Activated T-helper 17 cell treated with anti-CD3 and anti-CD28 coated beads, Interleukin-2, amount 50 U/mL, for 72 hours (primary cell): ENCODE measurements at places on chromosomes 16 and 17. TPM values are rescaled to one million over a fixed set of nuclear protein-coding genes. Genes with fewer than 3 reads are reported as not detected.

- ATAC-seq: no peak
These were observed 153.8 kb downstream of the MSI2 start for GRCh38 chr17:57410169-57410568.

- peak; percentile 39 for ATAC-seq
These were observed 191.0 kb downstream of the PRKCA start for GRCh38 chr17:66493283-66494019.

GRCh38 chr17:51995797-51996403 is 162.6 kb downstream of the CA10 start:
- ATAC-seq: no peak

GRCh38 chr16:24477492-24477891 is 61.9 kb upstream of the RBBP6 start:
- no peak for ATAC-seq

The ATAD5 gene
- 35.8 TPM for total RNA-seq

The MPP3 gene
- 0.58 TPM for total RNA-seq

The TP53TG3F gene
- not detected for total RNA-seq

DNA sequence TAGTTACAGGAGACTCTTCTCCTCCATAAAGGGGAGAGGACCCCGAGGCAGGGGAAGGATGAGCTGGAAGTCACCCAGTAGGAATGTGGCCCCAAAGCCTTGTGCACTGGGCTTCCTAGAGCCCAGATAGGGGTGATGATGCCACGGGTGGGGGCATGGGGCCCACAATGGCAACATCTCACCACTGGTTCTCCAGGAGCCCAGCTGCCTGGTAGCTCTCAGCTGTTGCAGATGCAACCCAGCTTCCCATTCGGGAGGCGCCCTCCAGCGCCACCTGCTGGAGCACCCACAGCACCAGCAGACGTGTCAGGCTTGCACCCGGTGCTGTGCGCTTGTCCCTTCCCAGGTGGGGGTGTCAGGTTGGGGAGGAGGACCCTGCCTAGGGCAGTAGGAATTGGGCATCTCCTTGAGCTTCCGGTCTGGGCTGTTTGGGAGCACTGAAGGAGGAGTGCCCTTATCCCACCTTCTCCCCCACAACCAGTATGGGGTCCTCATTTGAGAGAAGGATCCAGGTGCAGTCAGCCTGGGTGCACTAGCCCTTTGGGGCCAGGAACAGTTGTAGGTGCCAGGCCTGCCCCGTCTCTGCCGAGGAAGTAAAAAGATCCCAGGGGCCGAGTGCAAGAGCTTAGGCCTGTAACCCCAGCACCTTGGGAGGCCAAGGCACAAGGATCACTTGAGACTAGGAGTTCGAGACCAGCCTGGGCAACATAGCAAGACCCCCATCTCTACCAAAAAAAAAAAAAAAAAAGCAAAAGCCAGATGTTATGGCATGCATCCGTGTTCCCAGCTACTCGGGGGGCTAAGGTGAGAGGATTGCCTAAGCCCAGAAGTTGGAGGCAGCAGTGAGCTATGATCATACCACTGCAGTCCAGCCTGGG is 14.4 kb downstream of the CDIPT start:
- ATAC-seq: peak; percentile 95

The TBC1D3B gene
- total RNA-seq: 6.1 TPM

- ATAC-seq: no peak
These were observed 112.0 kb upstream of the DNAH9 start for GRCh38 chr17:11486101-11486867.

The TEKT1 gene
- not detected for total RNA-seq

GRCh38 chr17:35915153-35915964 is 15.2 kb downstream of the RDM1 start:
- ATAC-seq: no peak

GRCh38 chr16:85554889-85555718 is 58.0 kb upstream of the GSE1 start:
- peak; percentile 37 for ATAC-seq

The WSCD1 gene
- not detected for total RNA-seq

DNA sequence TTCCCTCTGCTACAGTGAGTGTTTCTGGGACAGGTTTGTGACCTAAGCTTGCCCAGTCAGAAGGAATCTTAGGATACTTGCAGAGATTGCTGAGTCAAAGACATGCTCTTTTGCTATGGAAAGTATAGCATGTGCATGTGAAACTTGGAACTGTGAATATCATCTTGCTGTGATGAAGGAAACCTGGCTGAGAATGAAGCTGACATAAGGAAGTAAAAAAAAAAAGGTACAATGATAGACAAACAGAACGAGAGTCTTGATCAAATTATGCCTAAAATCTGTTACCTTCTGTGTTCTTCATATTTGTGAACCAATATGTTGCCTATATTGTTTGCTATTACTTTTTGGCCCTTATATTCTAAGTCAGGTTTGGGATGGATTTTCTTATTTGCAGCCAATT is 525.7 kb downstream of the NPIPA7 start:
- ATAC-seq: no peak

The AURKB gene
- total RNA-seq: 161 TPM

- no peak for ATAC-seq
These were observed 90.7 kb downstream of the CLEC16A start for GRCh38 chr16:11035096-11035495.

- no peak for ATAC-seq
These were observed 125.2 kb downstream of the CDH11 start for GRCh38 chr16:64996641-64997040.

The ABCA8 gene
- total RNA-seq: not detected

The SOX15 gene
- 0.90 TPM for total RNA-seq

The CMTM1 gene
- total RNA-seq: 15.9 TPM

DNA sequence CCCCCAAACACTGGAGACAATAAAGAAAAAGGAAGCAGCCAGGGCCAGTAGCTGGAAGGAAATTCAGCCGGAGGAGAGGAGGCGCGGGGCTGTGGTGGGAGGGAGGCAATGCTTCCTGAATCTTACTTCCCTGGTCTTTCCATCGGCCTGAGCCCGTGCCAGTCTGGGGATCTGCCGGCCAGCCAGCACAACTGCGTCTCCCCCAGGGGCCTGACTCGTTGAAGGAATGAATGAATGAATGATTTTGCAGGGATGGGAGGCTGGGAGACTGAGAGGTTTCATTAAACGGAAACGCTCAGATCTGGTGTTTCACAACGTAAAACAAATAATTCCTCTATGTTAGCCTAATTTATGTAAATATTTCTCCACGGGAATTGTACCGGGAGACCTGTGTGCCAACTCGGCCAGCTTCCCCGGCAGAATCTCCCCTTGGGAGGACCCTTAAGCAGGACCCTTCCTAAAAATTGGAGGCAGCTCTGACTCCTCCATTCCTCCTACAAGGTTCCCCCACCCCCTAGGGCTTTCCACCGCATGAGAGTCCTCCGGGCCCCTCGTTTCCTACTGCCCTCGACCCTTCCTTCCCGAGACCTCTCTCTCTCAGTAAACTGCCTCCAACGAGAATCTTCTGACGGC is 1.3 kb upstream of the BAIAP2 start:
- no peak for ATAC-seq

- no peak for ATAC-seq
These were observed 199.1 kb upstream of the GOT2 start for GRCh38 chr16:58933186-58933585.

The RRAD gene
- 6.5 TPM for total RNA-seq

DNA sequence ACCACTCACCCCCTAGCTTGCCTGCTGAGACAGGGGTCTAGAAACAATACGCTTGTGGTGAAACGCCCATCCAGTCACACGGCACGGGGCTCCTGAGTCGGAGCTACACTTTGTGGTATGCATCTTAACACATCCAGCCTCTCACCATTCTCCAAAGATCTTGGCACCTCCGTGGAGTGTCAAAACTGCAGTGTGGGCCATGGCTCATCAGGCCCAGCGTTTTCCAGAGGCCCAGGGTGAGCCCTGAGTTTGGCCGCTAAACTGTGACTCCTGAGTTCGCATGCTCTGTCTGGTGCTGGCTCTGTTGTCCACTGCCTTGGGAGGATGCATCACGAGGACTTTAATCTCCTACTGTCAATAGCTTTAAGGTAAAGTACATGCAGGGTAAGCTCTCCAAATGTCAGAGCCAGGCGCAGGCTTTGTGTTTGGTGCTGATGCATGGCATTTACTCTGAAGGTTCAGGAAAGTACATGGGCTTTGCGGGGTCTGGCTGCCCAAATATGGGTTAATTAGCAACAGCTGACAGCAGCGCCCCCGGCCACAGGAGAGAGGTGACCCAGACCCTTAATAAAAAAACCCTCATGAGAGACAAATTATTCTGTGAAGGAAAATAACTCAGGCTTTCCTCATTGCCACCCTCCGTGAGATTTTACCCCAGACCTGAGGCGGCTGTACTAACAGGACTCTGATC is 118.4 kb downstream of the CCDC182 start:
- no peak for ATAC-seq

DNA sequence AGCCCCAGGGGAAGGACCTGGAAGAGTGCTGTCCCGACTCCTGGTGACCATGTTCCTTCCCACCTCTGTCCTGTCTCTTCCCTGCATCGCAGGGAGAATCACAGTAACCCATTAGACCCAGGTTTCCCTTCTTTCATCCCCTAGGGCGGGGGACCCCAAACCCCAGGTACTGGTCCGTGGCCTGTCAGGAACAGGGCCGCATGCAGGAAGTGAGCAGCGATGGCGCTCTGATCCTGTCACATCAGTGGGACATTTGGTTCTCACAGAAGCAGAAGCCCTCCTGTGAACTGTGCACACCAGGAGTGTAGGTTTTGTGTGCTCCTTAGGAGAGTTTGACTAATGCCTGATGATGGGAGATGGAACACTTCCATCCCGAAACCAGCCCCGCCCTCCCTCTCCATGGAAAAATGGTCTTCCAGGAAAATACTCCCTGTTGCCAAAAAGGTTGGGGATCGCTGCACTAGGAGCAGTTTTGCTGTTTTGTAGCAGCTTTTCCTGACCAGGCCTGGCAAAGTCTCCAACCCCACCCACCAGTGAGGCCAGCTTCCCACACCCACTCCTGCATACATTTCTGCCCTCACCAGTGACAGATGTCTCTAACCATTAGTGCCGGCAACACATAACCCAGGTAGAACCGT is 10.5 kb downstream of the MNT start:
- ATAC-seq: no peak

The ASIC2 gene
- total RNA-seq: not detected

DNA sequence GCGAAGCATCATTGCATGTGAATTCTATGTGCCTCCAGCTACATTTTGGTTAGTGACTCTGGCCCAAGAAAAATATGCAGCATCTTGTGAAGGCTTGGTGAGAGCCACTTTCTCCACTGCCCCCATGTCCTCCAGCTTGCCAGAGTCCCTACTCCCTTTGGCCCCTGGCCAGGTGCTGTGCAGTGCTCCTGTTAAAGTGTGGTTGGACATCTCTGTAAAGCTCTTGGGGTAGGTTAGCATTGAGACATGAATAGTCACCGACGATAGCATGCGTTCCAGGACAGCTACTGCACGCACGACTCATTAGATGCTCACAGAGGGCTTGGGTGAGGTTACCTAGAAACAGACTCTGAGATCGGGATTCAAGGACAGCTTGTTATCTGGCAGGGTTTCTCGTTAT is 48.6 kb downstream of the FOXL1 start:
- ATAC-seq: no peak

DNA sequence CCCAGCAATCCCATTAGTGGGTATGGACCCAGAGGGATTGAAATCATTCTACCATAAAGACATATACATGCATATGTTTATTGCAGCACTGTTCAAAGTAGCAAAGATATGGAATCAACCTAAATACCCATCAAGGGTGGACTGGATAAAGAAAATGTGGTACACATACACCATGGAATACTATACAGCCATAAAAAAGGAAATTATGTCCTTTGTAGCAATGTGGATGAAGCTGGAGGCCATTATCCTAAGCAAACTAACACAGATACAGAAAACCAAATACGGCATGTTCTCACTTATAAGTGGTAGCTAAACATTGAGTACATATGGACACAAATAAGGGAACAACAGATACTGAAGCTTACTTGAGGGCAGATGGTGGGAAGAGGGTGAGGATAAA is 2.4 kb downstream of the KRTAP2-3 start:
- ATAC-seq: no peak

DNA sequence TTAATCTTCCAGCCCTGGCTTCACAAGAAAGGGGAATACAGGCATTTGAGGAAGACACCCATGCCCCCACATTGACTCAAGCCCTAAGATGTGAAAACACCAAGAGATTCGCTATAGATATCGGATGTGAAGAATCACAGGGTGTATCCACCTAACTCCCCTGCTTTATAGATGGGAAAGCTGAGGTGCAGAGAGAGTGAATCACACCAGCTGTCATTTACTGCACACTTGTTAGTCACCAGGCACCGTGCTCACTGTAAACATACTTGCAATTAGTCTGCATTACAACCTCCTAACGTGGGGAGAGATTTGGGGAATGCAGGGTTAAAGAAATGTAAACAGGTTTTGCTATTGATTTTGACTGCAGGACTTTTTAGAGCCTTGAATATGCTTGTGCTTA is 325.5 kb downstream of the C16orf95 start:
- no peak for ATAC-seq

- no peak for ATAC-seq
These were observed 230.5 kb upstream of the ASIC2 start for GRCh38 chr17:33523577-33523981.

DNA sequence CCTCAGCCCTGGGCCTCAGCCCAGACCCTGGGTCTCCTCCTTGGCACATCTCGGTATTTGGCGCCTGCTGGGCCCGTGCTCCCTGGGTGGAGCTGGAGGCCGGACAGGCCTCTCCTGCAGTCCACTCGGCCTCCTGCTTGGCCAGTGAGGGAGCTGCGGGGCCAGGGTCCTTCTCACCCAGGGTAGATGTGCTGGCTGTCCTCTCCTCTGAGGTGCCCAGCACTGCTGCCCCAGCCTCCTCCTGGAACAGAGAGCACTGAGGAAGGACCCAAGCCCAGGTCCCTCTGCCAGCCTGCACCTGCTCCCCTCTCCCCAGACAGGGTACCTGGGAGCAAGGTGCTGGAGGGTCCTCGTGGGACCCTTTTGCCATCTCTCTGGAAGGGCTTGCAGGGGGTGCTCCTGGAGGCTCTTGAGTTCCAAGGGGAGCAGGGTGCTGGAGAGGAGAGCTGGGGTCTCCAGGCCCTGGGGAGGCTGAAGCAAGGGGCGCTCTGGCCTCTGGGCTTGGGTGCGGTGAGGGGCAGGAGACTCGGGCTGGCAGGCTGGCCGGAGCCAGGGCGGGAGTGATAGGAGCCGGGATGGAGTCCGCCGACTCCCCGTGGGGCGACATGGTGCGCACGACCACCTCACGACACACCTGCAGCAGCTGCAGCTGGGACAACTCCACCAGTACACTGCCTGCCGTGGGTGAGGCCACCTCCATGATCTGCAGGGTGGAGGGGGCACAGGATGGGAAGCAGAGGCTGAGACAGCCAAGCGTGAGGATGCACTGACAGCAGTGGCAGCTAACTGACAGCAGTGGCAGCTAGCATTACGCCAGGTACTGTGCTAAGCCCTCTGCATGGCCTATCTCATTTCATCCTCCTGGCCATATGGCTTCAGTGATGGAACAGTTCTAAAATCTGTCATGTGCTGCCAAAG is 17.8 kb downstream of the TSPOAP1 start:
- ATAC-seq: no peak

- ATAC-seq: no peak
These were observed 1.3 kb downstream of the KCTD2 start for GRCh38 chr17:75048249-75048878.

The RND2 gene
- total RNA-seq: not detected

GRCh38 chr17:58121925-58122324 is 26.3 kb upstream of the OR4D1 start:
- peak; percentile 43 for ATAC-seq
